IMR-90 (cell line): ENCODE measurements at places on chromosomes 6 and 20. TPM values are rescaled to one million over a fixed set of nuclear protein-coding genes. Genes with fewer than 3 reads are reported as not detected.

The FAM50B gene
- total RNA-seq, result 3.9 and 4.1 TPM in 2 replicates

The HLA-A gene
- total RNA-seq, result 76.4 and 94.5 TPM in 2 replicates

The C6orf52 gene
- total RNA-seq, result not detected in 2 replicates

The GPR6 gene
- total RNA-seq, result not detected in 2 replicates

The TSBP1 gene
- not detected in 2 replicates for total RNA-seq

GRCh38 chr6:165448210-165448609 is 138.8 kb upstream of the C6orf118 start:
- H3K27ac ChIP-seq, result no peak overlapping the region
- no peaks in the 10 kb centered on the region for H3K27me3 ChIP-seq
- H3K36me3 ChIP-seq, result peaks cover 7% of the 10 kb centered on the region; the same call in 1 of the 2 replicates
- no peak for DNase-seq
- H3K4me3 ChIP-seq, result no peak overlapping the region

DNA sequence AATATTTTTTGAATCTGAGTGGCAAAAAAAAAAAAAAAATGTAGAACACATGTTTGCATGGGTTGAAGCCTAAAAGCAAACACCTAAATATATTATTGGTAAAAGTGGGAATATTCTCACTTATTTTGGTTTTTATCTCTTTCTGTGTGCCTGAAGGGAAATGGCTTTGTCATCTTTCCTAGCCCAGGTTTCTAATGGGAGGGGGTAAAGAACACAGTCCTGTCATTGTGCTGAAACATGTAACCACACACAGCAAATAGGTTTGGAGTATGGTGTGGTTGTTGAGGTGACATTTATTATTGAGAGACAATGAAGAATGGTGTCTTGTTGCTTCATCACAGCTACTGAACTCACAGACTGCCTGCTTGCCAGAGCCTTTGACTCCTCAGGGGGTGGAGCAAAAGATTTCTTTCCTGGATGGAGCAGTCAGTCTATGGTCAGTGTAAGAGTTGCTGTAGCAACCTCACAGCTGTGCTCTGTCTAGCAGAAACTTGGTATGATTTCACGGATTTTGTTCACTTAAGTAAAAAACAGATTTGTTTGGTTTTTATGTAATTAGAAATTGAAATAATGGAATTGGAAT is 70.2 kb downstream of the CEP57L1 start:
- DNase-seq, result peak; percentile 70
- 0 out of 2 replicates have a peak, but pooled peaks cover 2% of the 10 kb centered on the region for H3K4me1 ChIP-seq
- no peaks in the 10 kb centered on the region for H3K36me3 ChIP-seq

- H3K4me1 ChIP-seq, result no peaks in the 10 kb centered on the region
- H3K4me3 ChIP-seq, result no peak overlapping the region
- H3K27me3 ChIP-seq, result peaks cover 8% of the 10 kb centered on the region
- H3K36me3 ChIP-seq, result no peaks in the 10 kb centered on the region
- H3K27ac ChIP-seq, result no peak overlapping the region
Observed at GRCh38 chr20:23666189-23666588, 22.6 kb downstream of the CST4 start.

- H3K4me3 ChIP-seq, result no peak overlapping the region
- no peaks in the 10 kb centered on the region for H3K27me3 ChIP-seq
- peaks cover 10% of the 10 kb centered on the region for H3K4me1 ChIP-seq
- no peaks in the 10 kb centered on the region for H3K36me3 ChIP-seq
Observed at GRCh38 chr20:16556301-16556700, 16.9 kb downstream of the KIF16B start.

DNA sequence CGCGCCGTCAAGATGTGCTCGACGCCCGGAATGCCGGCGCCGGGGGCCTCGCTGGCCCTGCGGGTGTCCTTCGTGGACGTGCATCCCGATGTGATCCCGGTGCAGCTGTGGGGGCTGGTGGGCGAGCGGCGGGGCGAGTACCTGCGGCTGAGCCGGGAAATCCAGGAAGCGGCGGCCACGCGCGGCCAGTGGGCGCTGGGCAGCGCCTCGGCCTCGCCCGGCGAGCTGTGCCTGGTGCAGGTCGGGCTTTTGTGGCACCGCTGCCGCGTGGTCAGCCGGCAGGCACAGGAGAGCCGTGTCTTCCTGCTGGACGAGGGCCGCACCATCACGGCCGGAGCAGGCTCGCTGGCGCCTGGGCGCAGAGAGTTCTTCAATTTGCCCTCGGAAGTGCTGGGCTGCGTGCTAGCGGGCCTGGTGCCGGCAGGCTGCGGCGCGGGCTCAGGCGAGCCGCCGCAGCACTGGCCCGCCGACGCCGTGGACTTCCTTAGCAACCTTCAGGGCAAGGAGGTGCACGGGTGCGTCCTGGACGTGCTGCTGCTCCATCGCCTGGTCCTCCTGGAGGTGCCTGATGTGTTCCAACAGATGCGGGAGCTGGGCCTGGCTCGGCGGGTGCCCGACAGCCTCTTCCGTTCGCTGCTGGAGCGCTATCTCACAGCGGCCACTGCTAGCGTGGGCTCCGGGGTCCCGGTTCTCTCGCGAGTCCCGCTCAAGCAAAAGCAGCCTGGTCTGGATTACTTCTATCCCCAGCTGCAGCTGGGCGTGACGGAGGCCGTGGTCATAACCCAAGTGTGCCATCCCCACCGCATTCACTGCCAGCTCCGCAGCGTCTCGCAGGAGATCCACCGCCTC is 656 bp downstream of the TDRD6 start:
- H3K4me1 ChIP-seq, result no peaks in the 10 kb centered on the region
- H3K27ac ChIP-seq, result no peak overlapping the region
- no peaks in the 10 kb centered on the region for H3K36me3 ChIP-seq
- H3K4me3 ChIP-seq, result no peak overlapping the region
- DNase-seq, result no peak

DNA sequence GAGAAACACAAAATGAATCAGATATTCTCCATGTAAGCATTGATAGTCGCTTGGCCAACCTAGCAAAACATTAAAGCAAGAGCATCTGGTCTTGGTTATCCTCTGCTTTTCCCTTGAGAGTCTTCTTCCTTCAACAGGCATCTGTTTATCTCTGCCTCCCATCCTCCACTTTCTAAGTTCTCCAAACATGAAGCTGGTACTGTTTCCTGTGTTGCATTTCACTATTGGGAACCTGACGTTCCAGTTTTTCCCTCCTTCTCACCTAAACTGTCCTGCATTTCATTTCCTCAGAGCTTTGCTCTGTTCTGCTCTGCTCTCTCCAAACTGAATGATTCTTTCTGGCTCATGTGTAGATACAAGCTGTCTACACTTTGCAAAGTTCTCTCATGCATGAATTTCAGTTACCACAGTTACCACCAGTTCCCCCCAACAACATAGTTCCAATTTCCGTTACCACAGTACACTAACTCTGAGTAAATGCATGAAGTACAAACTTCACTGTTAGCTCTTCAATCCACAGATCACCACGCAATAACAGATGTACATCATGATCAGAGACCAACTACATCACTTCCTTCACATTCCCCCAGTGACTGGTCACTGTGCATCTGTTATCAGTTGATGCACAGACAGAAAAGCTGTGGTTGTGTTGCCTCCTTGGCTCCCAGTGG is 86.7 kb upstream of the F13A1 start:
- H3K4me1 ChIP-seq, result no peaks in the 10 kb centered on the region
- no peak for DNase-seq
- no peaks in the 10 kb centered on the region for H3K27me3 ChIP-seq
- no peaks in the 10 kb centered on the region for H3K36me3 ChIP-seq
- no peak overlapping the region for H3K4me3 ChIP-seq

DNA sequence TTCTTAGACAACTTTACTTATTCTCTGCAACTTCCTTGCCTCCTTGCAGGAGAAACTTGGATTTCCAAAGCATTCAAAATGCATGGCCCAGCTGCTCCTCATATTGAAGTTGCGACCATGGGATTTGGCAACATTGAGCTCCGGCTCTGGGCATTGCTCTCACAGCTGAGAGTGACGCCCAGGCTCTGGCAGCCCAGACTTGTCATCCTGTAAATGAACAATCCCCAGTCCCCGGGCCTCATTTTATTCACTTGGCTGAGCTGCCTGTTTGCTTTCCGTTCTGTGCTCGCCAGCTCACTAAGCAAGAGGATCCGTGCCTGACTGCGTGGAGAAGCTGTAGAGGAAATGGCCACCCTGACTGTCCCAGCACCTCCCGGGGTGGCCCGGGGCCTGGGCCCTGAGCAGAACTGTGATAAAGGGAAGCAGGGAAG is 119.5 kb upstream of the CD93 start:
- no peaks in the 10 kb centered on the region for H3K36me3 ChIP-seq
- H3K27ac ChIP-seq, result no peak overlapping the region
- H3K4me3 ChIP-seq, result no peak overlapping the region
- peaks cover 47% of the 10 kb centered on the region for H3K27me3 ChIP-seq
- H3K4me1 ChIP-seq, result no peaks in the 10 kb centered on the region
- peak; percentile 9 for DNase-seq

DNA sequence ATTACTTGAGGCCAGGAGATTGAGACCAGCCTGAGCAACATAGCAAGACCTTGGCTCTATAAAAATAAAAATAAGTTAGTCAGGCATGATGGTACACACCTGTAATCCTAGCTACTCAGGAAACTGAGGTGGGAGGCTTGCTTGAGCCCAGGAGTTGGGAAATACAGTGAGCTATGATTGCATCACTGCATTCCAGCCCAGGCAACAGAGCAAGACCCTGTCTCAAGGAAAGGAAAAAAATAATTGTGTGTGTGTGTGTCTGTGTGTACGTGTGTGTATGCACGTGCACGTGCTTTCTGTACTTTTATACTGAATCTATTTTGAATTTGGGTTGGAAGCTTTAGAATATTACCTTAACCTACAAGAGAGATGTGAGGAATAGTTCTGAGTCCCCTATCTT is 58.9 kb downstream of the KIZ start:
- no peak overlapping the region for H3K27ac ChIP-seq
- DNase-seq, result peak; percentile 25
- H3K4me1 ChIP-seq, result peaks cover 9% of the 10 kb centered on the region
- no peaks in the 10 kb centered on the region for H3K36me3 ChIP-seq
- no peaks in the 10 kb centered on the region for H3K27me3 ChIP-seq

GRCh38 chr6:15874821-15875220 is 212.0 kb upstream of the DTNBP1 start:
- H3K36me3 ChIP-seq, result no peaks in the 10 kb centered on the region
- H3K4me1 ChIP-seq, result peaks cover 2% of the 10 kb centered on the region; the same call in 1 of the 2 replicates
- peaks cover 16% of the 10 kb centered on the region for H3K27me3 ChIP-seq
- peak; percentile 12 for DNase-seq

- DNase-seq, result peak; percentile 4
- H3K27me3 ChIP-seq, result no peaks in the 10 kb centered on the region
- H3K4me1 ChIP-seq, result no peaks in the 10 kb centered on the region
- H3K4me3 ChIP-seq, result no peak overlapping the region
Observed at GRCh38 chr6:78746457-78746856, 120.9 kb upstream of the IRAK1BP1 start.
